Anterior cingulate cortex (tissue), 58 donors: ENCODE measurements at places on chromosomes 12 and 14.

- no peak for DNase-seq
These were observed 25.9 kb downstream of the SSH1 start for GRCh38 chr12:108831309-108831991.

GRCh38 chr12:54932691-54933090, 51.9 kb downstream of the TESPA1 start:
- no peak for DNase-seq

- no peak for DNase-seq
These were observed 259.6 kb upstream of the PELI2 start for GRCh38 chr14:55858604-55859003.

- no peak for DNase-seq
These were observed 48.3 kb downstream of the MVK start for GRCh38 chr12:109621901-109622364.

DNA sequence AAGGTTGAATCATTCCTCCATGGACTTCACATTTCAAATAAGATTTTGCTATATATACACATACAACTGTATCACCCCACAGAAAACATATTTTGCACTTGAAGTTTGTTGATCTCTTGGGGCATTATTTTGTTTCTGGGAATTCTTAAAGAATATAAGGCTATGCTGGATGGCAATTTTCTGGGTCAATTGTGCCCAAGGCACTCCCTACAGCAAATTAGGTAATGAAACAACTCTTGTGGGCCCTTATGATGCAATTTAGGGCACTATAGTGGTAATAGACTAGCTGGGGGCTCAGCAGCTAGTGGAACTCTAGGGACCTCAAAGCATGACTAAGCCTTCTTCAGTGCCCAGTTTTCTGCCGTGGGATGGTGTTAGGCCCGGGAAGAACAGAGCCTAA, 444.4 kb downstream of the NRXN3 start:
- DNase-seq = no peak
